ENCODE measurements at places on chromosomes 2 and 18. TPM values are rescaled to one million over a fixed set of nuclear protein-coding genes. Genes with fewer than 3 reads are reported as not detected.

- no peak for DNase-seq
Observed at GRCh38 chr2:218855305-218856166, 4.1 kb upstream of the WNT6 start.

GRCh38 chr2:202037086-202037485 lies 3.4 kb downstream of the FZD7 start:
- DNase-seq, result no peak

DNA sequence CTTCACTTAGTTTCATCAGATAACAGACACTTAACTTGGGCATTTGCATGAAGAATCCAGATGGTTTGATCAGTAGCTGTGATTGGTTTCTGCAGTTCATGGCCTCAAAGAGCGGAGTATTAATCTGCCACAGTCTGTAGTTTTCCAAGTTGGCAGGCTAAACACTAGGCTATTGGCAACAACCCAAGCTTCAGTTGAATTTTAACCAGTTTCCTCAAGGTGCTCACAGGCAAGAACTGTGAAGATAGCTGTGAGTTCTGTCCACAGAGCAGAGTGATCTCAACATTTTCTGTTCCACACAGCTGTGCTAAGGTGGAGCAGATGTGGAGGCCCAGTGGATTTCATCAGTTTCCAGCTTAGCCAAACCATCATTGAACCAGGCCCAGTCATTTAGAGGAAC lies 469.5 kb upstream of the LINC00305 start:
- no peak for DNase-seq

GRCh38 chr2:37892436-37893114 lies 32.5 kb upstream of the RMDN2 start:
- no peak for DNase-seq

DNA sequence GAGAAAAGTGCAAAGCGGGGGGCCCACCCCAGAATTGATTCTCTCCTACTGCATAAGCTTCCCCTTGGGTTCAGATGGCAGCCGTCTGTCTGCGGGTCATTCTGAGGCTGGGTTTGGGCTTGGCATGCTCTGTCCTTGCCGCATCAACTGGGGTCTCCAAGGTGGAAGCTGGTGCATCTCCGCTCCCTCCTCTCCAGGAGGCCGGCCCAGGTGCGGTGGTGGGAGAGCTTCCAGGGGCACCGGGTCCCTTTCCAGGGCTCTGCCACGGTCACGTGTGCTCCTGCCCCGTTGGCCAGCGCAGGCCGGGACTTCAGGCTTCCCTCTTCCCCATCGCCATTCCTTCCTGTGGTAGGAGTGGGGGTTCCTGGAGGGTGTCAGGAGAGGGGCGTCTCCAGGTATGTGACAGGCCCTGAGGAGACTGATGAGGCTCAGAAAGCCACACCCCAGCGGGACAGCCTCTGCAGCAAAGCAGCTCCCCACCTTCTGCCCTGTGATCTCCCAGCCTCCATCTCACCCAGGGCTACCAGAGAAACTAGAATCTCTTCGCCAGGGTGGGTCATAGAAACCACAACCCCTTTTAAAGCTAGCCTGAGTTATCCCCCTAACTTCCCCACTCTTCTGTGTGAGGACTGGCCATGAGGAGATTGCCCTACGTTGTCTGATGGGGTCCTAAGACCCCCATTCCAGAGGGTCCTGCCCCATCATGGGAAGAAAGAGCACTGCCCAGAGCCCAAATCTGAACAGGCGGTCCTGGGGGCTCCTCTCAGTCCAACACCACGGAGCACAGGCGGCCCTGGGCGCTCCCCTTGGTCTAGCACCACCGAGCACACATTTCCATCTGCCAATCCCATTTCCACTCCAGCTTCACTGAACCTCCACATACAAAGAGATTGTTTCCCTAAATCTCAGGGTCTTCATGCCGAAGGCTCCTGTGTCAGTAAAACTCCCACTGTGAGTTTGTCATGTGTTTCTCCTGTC lies 76.6 kb downstream of the SLC66A2 start:
- no peak for DNase-seq

DNA sequence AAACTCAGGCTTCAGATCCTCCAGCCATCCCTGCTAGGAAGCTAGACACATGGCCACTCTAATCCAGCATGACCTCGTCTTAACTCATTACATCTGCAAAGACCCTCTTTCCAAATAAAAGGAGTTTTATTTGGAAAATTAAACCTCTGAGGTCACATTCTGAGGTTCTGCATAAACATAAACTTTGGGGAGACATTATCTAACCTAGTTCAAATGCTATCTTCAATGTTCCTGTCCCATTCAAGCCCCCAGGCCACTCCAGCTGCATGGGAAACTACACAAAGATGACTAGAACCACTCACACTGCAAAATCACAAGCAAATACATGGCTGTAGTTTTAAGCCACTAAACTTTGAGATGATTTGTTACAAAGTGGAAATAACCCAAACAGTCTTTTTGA lies 99.0 kb upstream of the RNF152 start:
- DNase-seq, result peak; percentile 6

- DNase-seq, result no peak
Observed at GRCh38 chr18:61031626-61032025, 301.6 kb upstream of the CDH20 start.

GRCh38 chr2:139177041-139177440 lies 396.9 kb upstream of the NXPH2 start:
- DNase-seq, result no peak

DNA sequence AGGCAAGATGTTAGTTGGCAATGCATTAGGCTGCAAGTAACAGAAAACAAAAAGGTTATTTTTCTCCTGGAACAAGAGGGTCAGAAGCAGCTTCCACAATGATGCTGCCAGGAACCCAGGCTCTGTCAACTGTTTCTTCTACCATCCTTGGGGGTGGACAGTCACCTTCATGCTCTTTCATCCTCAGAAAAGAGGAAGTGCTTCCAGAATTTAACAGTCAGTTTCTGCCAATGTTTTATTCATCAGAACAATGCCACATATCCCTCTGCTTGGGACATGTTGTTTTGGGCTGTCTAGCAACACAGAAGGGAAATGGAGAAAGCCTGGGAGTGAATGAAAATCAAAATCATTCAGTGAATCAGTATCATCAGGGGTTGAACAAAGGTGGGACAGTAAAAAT lies 7.1 kb downstream of the TMEM182 start:
- DNase-seq, result no peak

The ERMN gene
- 0.06 TPM for total RNA-seq
